Tibial nerve (tissue), 4 donors: ENCODE measurements at places on chromosomes 7 and 10. TPM values are rescaled to one million over a fixed set of nuclear protein-coding genes. Genes with fewer than 3 reads are reported as not detected.

DNA sequence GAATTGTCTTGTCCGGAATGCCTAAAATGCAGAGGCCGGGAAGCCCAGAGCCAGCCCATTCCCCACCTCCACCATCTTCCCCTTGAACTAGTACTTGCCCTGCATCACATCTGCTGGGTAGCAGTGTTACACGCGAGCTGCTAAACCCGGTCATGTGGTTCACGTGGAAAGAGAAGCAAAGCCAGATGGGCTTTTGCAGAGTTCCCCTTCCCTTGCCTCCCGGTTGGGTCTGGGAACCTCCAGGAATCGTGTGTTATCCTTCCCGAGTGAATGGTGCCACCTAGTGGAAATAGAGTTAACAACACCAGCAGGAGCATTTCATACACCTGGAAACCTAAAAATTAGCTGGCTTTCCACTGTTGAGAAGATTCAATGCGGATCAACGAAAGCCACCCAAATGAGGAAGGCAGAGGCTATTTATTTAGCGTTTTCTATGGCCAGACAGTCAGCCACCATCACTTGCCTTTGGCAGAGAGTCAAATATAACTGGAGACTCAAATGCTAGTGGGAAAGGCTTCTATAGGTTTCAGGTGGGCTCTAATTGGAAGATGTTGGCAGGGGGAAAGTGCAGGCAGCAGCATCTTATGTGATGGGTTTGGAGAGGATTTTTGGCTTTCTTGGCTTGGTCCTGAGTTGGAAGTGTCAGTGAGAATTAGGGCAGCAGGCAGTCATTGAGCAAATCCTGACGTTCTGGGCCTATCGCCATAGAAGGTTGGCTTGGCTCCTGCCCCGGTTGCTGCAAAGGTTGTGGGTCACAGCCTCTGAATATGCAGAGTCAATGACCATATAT is 12.9 kb upstream of the DENND2A start:
- H3K4me1 ChIP-seq, result no peaks in the 10 kb centered on the region
- H3K36me3 ChIP-seq, result no peaks in the 10 kb centered on the region
- DNase-seq, result peak; percentile 83
- no peak overlapping the region for H3K27ac ChIP-seq
- H3K27me3 ChIP-seq, result no peaks in the 10 kb centered on the region

DNA sequence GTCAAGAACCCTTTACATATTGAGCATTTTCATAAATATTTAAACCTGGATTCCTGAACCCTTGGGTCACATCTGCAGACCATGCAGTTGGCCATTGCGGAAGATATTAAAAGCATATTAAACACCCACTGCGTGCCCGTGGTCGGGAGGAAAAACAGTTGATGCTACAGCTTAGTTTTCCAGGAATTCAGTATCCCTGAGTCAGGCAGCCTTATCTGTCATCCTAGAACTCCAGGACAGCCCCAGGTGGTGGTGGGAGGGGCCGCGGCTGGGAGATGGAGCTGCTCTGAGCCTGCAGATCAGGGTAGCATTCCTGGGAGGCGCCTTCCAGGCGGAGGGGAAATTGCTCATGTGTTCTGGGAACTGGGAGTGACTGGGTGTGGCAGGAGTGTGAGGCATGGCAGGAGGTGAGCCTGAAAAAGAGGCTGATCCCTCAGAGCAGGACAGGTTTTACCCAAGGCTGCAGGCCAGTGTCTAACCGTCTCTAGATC is 222.9 kb upstream of the SH2B2 start:
- peaks cover under 1% of the 10 kb centered on the region for H3K36me3 ChIP-seq
- no peak overlapping the region for H3K27ac ChIP-seq
- H3K4me1 ChIP-seq, result peaks cover 14% of the 10 kb centered on the region
- H3K4me3 ChIP-seq, result no peak overlapping the region
- H3K27me3 ChIP-seq, result no peaks in the 10 kb centered on the region

DNA sequence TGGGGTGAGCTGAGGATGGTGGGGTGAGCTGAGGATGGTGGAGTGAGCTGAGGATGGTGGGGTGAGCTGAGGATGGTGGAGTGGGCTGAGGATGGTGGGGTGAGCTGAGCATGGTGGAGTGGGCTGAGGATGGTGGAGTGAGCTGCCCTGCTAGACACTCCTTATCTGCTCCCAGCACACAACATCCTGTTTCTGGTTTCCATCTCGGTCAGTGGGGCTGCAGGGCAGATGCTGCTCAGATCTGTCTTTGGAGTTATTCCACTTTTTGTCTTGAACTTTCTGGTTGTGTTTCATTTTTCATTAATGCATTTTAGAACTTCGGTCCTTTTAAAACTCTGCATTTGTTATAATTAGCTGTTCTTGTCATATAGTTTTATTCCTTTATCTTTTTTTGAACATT is 67.9 kb upstream of the ANTXRL start:
- no peak for DNase-seq
- no peak overlapping the region for H3K27ac ChIP-seq
- no peaks in the 10 kb centered on the region for H3K27me3 ChIP-seq
- H3K36me3 ChIP-seq, result no peaks in the 10 kb centered on the region
- H3K4me3 ChIP-seq, result no peak overlapping the region

- no peak for DNase-seq
- no peak overlapping the region for H3K4me3 ChIP-seq
- H3K27me3 ChIP-seq, result no peaks in the 10 kb centered on the region
- H3K27ac ChIP-seq, result no peak overlapping the region
- no peaks in the 10 kb centered on the region for H3K4me1 ChIP-seq
Measured at GRCh38 chr7:91832493-91833045, 47.9 kb downstream of the MTERF1 start.

- no peaks in the 10 kb centered on the region for H3K4me1 ChIP-seq
- no peak for DNase-seq
- no peak overlapping the region for H3K27ac ChIP-seq
- H3K27me3 ChIP-seq, result no peaks in the 10 kb centered on the region
Measured at GRCh38 chr10:1142596-1142995, 86.4 kb downstream of the WDR37 start.

DNA sequence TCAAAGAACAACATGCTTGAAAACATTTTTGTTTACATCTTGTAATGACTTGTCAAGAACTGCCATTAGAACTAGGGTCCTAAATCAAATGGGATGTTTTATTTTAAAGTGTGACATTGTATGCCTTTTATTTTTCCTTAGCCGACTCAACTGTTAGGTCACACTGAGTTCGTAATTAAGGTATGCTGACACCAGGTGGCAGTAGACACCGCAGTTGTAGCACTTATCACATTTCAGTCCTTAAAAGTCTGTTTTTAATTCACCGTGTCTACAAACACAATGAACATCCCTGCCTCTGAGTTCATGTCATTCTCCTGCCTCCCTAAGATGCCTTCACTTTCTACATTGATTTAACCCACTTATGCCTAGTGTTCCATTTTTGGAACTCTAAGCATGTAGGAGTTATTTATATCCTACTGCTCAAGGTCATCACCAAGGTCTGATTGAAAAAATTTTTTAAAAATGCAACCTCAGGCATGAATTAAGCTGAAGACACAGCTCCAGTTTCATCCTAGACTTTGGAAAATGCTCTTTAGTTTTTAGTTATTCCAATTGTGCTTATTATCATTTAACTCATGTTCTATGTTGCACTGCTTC is 186.1 kb downstream of the BMPER start:
- no peaks in the 10 kb centered on the region for H3K36me3 ChIP-seq
- no peak overlapping the region for H3K27ac ChIP-seq
- H3K27me3 ChIP-seq, result no peaks in the 10 kb centered on the region
- no peaks in the 10 kb centered on the region for H3K4me1 ChIP-seq

DNA sequence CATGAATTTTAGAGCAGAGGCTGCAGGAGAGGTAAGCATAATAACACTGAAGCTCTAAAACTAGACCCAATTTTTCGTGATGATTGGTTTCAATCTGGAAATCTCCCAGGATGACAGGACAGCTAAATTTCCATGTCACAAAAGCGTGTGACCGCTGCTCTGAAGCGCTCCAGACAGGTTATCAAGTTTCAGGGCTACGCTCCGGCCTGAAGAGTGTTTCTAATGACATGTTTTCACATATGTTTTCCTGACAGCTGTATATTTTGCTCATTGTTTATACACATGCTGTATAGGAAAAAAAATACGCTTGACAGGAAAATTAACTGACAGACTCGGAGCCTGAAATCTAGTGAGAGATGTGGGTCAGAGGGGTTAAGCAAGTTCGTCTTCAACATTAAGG is 219.8 kb upstream of the BMPER start:
- no peak overlapping the region for H3K27ac ChIP-seq
- H3K4me1 ChIP-seq, result no peaks in the 10 kb centered on the region
- H3K4me3 ChIP-seq, result no peak overlapping the region
- DNase-seq, result no peak

DNA sequence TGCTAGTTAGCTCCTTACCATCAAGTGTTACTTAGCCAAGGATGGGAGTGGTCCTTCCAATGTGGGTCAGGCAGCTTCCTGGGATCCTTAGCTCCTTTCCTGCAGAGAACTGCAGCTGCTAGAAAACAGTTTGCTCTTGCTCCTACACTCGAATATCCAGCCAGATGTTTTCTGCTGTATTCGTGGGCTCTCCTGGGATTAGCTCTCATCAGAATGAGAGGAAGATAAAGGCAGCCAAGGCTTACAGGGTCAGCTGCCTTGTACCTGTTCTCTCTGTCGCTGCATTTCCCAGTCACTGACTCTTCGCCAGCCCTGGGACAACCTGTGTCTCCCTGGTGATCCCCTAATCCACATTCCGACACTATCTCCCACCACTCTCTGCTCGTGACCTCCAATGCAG is 29.0 kb downstream of the NEUROD6 start:
- H3K4me1 ChIP-seq, result no peaks in the 10 kb centered on the region
- H3K27me3 ChIP-seq, result no peaks in the 10 kb centered on the region
- H3K36me3 ChIP-seq, result no peaks in the 10 kb centered on the region

DNA sequence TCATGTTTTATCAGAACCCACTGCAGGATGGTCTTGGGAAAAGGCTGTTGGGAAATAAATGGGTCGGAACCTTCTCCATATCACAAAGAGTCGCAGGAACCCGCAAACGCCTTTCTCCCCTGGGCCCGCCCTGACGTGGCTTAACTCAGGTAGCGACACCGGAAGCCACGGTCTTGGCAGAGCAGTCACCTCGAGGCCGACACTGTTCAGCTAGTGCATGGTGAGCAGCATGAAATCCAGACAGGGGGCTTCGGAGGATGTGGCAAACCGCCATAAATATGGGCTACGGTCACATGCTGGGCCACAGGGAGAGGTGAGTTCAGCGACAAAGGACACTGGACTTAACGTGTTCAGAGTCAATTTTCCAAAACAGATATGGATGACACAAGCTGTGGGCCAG is 421.9 kb downstream of the PTPRN2 start:
- H3K36me3 ChIP-seq, result no peaks in the 10 kb centered on the region
- no peak for DNase-seq
- H3K4me1 ChIP-seq, result no peaks in the 10 kb centered on the region
- no peak overlapping the region for H3K27ac ChIP-seq
- H3K27me3 ChIP-seq, result no peaks in the 10 kb centered on the region

GRCh38 chr7:106588422-106589197 is 72.3 kb downstream of the CCDC71L start:
- no peaks in the 10 kb centered on the region for H3K27me3 ChIP-seq
- H3K36me3 ChIP-seq, result no peaks in the 10 kb centered on the region
- H3K4me1 ChIP-seq, result no peaks in the 10 kb centered on the region

DNA sequence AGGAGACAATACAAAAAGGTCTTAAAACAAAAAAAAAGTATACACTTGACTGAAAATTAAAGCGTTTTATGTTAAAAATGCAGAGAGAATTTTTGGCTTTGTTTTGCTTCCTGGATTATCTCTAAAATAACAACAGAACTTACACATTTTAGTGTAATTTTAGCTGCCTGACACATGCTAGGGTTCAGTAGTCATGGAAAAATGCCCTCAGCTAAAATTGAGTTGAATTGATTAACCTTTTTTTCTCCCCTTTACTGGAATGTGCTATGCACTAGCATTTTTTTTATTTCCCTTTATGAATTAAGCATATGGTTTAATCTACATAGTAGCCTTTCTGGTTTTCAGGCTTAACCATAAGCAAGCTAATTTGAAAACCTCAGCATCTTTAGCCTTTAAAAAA is 89.9 kb downstream of the ZNF277 start:
- H3K27ac ChIP-seq, result no peak overlapping the region
- no peaks in the 10 kb centered on the region for H3K27me3 ChIP-seq
- no peaks in the 10 kb centered on the region for H3K36me3 ChIP-seq
- no peak overlapping the region for H3K4me3 ChIP-seq
- no peaks in the 10 kb centered on the region for H3K4me1 ChIP-seq

- no peak overlapping the region for H3K27ac ChIP-seq
- no peak overlapping the region for H3K4me3 ChIP-seq
- no peaks in the 10 kb centered on the region for H3K4me1 ChIP-seq
Measured at GRCh38 chr7:128059143-128059988, 28.1 kb upstream of the LRRC4 start.

DNA sequence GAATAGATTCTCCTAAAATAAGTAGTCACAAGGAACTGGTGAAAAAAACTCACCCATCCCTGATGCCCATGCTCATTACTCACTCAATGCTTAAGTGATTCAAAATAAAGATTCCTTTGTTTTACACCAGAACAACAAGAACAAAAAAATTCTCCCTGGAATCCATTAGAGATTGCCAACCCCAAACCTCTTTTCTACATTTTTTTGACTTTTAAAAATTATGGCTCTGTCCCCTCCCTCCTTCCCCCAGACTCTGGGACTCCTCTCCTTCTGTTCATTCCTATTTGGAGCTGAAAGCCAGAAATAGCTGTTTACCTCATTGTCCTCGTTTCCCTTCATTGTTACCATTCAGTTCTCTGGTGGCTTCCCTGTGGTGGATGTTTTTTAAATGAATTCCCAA is 63.2 kb upstream of the FHIP2A start:
- H3K36me3 ChIP-seq, result no peaks in the 10 kb centered on the region
- H3K27ac ChIP-seq, result peak overlapping the region; percentile 61
- H3K4me1 ChIP-seq, result peaks cover 20% of the 10 kb centered on the region
- H3K4me3 ChIP-seq, result no peak overlapping the region

ARHGEF5 gene
- 5.9 TPM for total RNA-seq

AEBP1 gene
- total RNA-seq, result 242 TPM

ACBD7 gene
- 4.6 TPM for total RNA-seq

AGR3 gene
- not detected for total RNA-seq

CLCN1 gene
- not detected for total RNA-seq

SFR1 gene
- total RNA-seq, result 4.7 TPM

SNCG gene
- 99.9 TPM for total RNA-seq

ARHGAP12 gene
- 38.8 TPM for total RNA-seq

AZGP1 gene
- 182 TPM for total RNA-seq

AKR1D1 gene
- total RNA-seq, result not detected

DPY19L1 gene
- total RNA-seq, result 12.6 TPM
